ENCODE measurements at places on chromosomes 6 and 20. TPM values are rescaled to one million over a fixed set of nuclear protein-coding genes. Genes with fewer than 3 reads are reported as not detected.

DNA sequence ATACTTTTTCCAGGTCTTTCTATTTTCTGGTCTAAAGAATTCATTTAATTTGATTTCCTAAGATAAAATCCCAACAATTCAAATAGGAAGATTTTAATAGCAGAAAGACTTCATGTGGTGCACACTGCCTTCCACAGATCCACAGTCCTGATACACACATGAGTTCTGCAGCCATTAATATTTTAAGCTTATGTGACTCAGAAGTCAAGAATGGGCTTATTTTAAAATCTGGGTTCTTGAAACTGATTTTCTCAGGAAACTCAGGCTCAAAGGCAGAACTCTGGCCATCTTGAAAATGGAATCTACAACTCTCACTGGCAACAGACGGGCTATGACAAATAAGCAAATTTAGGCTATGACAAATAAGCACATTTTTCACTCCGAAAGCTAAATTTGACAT is 88.2 kb downstream of the COL12A1 start:
- DNase-seq, result peak; percentile 28

DNA sequence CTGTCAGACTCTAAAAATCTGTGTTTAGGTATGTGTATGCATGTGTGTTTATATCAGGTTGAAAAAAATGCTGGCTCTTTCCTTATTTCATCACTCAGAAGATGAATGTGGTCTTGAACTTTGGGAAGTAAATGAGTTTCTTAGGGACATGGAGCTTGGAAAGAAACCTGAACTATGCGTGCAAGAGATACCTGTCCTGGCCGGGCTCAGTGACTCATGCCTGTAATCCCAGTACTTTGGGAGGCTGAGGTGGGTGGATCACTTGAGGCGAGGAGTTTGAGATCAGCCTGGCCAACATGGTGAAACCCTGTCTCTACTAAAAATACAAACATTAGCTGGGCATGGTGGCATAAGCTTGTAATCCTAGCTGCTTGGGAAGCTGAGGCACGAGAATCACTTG is 4.4 kb upstream of the GLP1R start:
- DNase-seq, result no peak

DNA sequence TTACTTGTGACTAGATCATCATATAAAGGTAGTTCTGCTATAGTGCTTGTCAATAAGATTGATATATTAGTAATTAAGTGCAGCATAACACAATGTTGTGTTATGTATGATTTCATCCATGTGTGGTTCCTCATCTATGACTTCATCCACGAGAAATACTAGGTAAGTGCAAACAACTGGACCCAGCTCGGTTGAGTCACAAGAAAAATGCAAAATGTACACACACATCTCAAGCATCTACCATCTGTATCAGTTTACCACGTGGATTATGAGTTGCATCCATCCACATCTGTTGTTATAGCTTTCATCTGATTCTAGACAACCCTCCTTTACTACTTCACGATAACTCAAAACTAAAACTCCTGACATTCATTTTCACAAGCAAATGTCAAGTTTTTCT is 517.0 kb upstream of the CITED2 start:
- peak; percentile 76 for DNase-seq

DNA sequence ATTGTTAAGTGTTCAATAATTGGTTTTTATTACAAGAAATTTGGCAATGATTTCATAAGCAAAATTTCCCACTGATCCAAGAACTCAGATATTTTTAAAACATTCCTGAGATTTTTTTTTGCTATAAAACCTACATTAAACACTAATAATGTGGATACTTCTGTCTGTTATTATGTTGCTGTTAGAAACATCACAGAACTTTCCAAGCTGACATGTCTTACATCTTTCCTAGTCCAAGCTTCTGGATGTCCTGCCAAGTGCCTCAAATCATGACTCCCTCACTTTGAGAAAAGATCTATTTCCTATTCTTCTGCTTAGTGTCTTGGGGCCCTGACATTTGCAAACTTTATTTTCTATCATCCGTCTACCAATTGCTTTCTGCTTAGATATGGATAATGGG is 110.8 kb downstream of the RFPL4B start:
- peak; percentile 17 for DNase-seq

GGTLC1 gene
- not detected for total RNA-seq

DNA sequence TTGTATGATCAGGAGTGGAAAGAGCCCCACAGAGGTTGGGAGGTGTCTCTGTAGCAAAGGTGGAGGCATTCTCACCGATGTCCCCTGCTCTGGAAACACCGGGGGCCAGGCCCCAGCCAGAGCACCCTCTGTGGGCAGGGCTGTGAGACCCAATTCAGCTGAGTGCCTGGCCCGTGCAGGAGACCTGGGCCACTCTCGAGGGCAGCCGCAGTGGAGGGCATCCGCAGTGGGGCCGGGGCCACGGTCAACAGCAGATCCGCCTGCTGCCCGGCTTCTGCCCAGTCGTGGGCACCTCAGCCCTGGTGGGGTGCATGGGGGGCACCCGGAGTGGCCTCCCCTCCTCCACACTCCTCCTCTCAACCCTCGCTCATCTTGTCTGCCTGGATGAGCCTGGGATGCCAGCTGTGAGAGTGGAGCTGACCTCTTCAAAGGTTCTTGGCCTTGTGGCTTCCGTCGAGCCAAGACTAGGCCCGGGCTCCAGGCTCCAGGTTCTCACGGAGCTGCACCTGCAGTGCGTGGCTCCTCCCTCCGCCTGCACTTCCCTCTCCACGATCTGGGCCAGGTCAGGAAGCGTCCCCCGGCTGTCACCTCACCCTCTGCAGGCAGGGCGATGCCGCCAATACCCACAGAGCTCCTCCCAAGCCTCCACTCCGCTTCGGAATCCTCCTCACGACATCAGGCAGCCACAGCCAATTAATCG is 134.8 kb downstream of the TAF4 start:
- no peak for DNase-seq

- DNase-seq, result no peak
Observed at GRCh38 chr20:42095221-42095620, 477.0 kb upstream of the CHD6 start.

DNA sequence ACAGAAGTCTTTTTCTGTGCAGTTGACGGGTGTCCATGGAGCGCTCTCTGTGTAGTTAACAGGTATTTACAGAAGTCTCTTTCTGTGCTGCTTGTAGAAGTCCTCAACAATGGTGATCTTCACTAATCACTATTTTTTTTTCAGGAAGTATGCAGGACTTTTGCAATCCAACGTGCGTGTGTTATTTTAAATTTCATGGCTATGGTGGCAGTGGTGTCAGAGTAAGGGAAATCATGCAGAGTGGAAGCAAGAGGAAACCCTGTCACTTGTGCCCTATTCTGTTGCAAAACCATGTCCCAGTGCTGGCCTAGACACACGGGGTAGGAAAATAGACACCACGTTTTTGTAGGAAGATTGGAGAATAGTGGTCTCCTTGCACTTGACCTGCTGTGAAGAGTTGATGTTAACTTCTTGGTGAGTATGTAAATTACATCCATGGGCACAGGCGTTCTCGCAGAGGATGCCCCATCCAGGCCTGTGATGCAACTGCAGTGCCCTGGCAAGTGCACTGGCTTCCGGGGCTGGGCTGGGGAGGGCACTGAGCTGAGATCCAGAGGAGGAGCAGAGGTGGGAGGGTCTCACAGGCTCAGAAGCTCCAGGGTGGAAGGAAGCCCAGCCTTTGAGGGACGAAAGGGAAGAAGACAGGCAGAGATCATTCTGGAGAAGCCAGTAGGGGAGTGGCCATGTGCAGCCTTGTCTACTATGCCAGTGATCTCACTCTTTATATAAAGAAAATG is 146.5 kb downstream of the SYCP2 start:
- DNase-seq, result no peak

GRCh38 chr6:139944131-139944530 is 569.7 kb upstream of the CITED2 start:
- no peak for DNase-seq

DNA sequence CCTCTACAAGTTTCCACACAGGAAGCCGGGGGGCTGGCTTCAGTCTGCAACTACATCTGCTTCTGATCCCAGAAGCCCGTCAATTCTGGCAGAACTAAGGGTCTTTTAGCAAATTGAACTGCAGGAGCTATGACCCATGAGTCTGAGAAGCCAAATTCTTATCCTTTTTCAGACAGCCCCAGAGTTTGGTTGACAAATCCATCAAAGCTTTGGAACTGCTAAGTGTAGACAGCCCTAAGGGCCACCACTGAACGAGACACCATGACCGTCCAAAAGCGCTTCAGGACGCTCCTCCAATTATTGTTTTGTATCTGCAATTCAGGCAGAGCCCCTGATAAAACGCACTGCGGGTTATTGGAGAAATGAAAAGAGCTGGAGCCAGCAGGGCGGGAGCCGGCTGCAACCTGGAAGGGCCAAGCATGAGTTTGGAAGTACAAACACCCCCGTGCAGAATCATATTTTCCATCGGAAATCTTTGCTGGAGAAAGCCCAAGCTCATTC is 67.1 kb downstream of the GNAS-AS1 start:
- no peak for DNase-seq

TFAP2A gene
- not detected for total RNA-seq

CRIP3 gene
- total RNA-seq, result 0.26 TPM

- DNase-seq, result no peak
Observed at GRCh38 chr6:137033828-137034227, 10.9 kb downstream of the IL20RA start.

DNA sequence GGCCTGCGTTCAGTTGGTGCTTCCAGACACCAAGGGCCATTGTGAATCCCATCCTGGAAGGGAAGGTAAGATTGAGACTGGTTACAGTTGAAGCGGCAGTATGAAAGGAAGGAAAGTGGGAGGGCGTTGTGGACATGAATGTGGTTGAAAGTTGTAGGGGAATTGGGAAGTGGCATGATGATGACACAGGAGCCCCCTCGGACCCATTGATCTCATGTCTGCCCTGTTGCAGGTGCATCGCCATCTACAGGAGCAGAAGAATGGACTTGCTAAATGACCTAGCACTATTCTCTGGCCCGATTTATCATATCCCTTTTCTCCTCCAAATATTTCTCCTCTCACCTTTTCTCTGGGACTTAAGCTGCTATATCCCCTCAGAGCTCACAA is 5.5 kb downstream of the HLA-DQA1 start:
- no peak for DNase-seq

HLA-E gene
- 254 TPM for total RNA-seq

GRCh38 chr20:59071216-59071615 is 28.6 kb upstream of the PRELID3B start:
- no peak for DNase-seq

SLC22A16 gene
- total RNA-seq, result under 0.01 TPM

- peak; percentile 76 for DNase-seq
Observed at GRCh38 chr6:18491308-18492045, 104.3 kb downstream of the RNF144B start.

SIRPB1 gene
- total RNA-seq, result 0.17 TPM

ESF1 gene
- total RNA-seq, result 13.2 TPM

DNA sequence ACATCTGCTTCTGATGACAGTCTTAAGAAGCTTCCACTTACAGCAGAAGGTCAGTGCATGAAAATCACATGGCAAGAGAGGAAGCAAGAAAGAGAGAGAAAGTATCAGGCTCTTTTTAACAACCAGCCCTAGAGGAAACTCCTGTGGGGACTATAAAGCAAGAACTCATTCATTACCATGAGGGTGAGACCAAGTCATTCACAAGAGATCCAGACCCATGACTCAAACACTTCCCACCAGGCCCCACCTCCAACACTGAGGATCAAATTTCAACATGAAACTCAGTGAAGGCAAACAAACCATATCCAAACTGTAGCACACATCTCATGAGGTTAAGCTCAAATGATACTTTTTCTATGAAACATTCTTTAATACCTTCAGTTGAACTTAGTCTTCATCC is 643.2 kb upstream of the SYNCRIP start:
- no peak for DNase-seq

GRCh38 chr20:23009636-23010035 is 25.5 kb upstream of the SSTR4 start:
- no peak for DNase-seq

HRH3 gene
- not detected for total RNA-seq

All from fibroblast of lung (primary cell).